ENCODE measurements at places on chromosomes 1 and 21. TPM values are rescaled to one million over a fixed set of nuclear protein-coding genes. Genes with fewer than 3 reads are reported as not detected.

The RBM8A gene
- total RNA-seq = 157 TPM

The S100A12 gene
- total RNA-seq = 1.5 TPM

The LCE1C gene
- not detected for total RNA-seq

The SPATA21 gene
- total RNA-seq = not detected

The NENF gene
- 23.6 TPM for total RNA-seq

The FAM3B gene
- not detected for total RNA-seq

All from nasal cavity respiratory epithelium epithelial cell of viscerocranial mucosa (primary cell).